ENCODE measurements at places on chromosomes 11 and 22. TPM values are rescaled to one million over a fixed set of nuclear protein-coding genes. Genes with fewer than 3 reads are reported as not detected.

Gene MUC2
- not detected for total RNA-seq

Gene GPR83
- total RNA-seq, result 0.07 TPM

Gene RASSF10
- total RNA-seq, result 6.5 TPM

Gene TIMP3
- 43.9 TPM for total RNA-seq

Gene SEC14L6
- not detected for total RNA-seq

All from airway epithelial cell (primary cell).